CD4-positive, CD25-positive, alpha-beta regulatory T cell (primary cell): ENCODE measurements at places on chromosomes 7 and 10.

GRCh38 chr10:49387071-49387470, 8.8 kb downstream of the DRGX start:
- no peak for DNase-seq

- peak; percentile 44 for DNase-seq
Measured at GRCh38 chr10:13453896-13454295, 74.9 kb downstream of the BEND7 start.

DNA sequence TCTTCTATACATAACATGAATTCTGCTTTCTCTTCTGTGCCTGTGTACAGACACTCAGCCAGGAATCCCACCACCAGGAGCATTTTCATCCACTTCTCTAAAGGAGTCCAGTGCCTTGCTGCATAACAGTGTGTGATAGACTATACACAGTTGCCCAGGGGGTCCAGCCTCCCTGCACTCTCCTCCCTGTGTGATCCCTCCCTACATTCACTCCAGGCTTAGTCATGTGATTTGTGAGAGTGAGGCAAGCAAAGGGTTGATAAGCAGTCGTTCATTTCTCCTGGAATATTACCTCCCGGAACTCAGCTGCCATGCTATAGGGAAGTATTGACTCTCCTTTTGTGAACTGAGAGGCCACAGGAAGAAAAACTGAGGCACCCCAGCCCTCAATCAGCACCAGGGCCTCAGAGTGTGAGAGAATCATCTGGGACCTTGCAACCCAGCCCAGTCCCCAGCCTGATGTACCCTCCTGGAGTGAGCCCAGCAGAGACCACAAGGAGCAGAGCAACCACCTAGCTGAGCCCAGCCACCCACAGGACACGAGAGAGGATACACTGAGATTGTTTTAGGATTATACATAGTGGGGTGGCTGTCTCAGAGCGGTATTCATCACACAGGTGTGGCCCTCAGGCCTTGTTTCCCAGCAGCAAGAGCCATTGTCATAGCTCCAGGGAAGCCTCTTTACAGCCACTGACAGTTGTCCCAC, 45.0 kb upstream of the EEPD1 start:
- no peak for DNase-seq

- DNase-seq, result peak; percentile 53
Measured at GRCh38 chr10:97416565-97416964, 9.4 kb upstream of the PGAM1 start.
